ENCODE measurements at places on chromosomes 1 and 21.

DNA sequence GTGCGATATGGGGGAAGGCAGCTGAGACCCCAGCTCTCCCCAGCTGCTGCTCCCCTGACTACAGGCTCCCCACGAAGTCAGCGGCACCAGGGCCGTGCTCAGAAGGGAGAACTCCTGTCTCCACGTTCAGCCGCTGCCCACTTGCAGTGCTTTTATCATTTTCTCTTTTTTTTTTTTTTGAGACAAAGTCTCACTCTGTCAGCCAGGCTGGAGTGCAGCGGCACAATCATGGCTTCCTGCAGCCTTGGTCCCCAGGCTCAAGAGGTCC, 933 bp upstream of the FTCD start:
- no peak for DNase-seq

DNA sequence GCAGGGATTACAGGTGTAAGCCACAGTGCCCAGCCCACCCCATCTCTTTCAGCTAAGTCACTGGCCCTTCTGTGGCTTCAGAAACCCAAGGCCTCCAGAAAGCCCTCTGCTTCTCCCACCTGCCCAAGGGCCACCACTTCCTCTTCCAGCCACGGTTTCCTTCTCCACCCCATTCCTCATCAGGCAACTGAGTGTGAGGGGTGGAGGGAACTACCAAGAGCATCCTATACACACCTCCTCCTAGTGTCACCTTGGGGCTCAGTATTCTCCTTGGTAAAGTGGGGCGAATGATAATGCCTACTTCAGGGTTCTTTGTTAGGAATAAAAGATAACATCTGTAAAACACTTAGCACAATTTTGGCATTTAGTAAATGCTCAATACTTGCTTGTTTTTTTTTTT, 30.0 kb downstream of the KNCN start:
- DNase-seq, result no peak

DNA sequence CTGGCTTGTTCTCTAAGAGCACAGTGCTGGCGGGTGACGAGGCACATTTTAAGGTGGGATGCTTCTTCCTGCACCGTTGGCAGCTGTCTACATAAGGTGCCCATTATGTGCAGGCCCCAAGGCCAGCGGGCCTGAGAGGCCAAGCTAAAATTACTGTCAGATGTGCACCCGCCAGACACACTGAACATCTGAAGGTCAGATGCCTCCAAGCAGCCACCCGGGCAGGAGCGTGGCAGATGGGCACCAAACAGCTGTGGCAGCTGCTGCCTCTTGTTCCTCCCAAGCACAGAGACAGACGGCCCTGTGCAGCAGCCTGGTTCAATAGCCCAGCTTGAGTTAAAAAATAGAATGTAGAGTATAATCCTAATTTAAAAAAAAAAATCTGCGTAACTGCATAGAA, 211.9 kb upstream of the EDN2 start:
- no peak for DNase-seq

DNA sequence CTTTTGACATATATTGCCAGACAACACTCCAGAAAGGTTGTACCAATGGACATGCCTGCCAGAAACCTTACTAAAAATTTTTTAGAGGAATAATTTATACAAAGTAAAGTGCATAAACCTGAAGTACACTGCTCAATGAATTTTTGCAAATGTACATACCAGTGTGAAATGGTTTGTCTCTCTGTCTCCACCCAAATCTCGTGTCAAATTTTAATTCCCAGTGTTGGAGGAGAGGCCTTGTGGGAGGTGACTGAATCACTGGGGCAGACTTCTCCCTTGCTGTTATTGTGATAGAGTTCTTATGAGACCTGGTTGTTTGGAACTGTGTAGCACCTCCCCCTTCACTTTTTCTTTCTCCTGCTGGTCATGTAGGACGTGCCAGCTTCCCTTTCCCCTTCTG, 168.8 kb downstream of the RWDD3 start:
- DNase-seq, result no peak

- DNase-seq, result no peak
Observed at GRCh38 chr1:101509370-101509769, 272.6 kb downstream of the S1PR1 start.

GRCh38 chr1:53580739-53581475, 121.7 kb downstream of the DMRTB1 start:
- no peak for DNase-seq

- DNase-seq, result no peak
Observed at GRCh38 chr21:41317063-41317392, 427 bp downstream of the FAM3B start.

DNA sequence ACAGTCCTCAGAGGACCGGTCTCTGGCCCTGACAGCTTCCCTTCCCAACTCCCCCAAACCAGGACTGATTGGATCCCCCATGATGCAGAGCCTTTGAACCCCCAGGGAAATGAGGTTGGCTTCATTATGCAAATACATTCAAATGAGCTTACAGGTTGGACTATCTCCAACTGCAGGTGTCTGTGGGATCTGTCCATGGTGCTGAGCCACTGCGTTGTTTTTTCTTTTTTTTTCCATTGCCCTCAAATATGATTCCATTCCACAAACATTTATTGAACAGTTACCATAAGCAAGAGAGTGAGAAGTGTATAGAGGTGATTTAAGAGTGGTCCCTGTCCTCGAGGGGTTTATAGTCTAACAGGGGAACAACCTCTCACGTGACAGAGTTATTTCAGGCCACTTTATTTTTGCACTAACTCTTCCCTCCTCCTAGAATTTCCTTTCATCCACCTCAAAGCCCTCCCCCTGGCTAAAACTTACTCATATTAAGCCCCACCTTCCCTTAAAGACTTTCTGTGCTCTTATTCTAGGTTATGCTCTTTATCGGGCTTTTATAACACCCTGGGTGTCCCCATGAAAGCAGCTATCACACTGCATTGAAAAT, 21.9 kb downstream of the DLGAP3 start:
- DNase-seq, result no peak

DNA sequence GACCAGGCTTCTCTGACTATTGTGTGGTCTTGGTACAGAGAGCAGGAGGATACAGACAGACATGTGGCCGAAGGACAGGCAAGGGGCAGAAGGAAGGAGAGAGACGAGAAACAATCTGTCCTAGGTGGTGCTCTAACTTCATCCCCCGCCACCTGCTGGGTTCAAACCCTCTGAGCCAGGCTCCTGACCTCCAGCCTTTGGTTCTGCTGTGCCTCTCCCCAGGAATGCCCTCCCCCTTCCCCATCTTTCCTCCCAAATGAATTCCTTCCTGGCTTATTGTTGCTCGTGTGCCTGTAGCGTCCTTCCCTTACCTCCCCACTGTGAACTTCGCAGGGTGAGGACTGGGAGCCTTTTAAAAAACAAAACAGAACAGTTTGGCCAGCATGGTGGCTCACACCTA, 5.4 kb downstream of the TCEA3 start:
- DNase-seq, result no peak

- no peak for DNase-seq
Observed at GRCh38 chr1:116167625-116168276, 56.6 kb downstream of the MAB21L3 start.

Data from activated CD4-positive, alpha-beta T cell treated with anti-CD3 and anti-CD28 coated beads, Interleukin-2, amount 50 U/mL, for 24 hours (primary cell).